ENCODE measurements at places on chromosomes 4 and X.

- no peak overlapping the region for H3K27ac ChIP-seq
- no peaks in the 10 kb centered on the region for H3K27me3 ChIP-seq
- H3K4me1 ChIP-seq = peaks cover 4% of the 10 kb centered on the region
- no peak overlapping the region for H3K4me3 ChIP-seq
- DNase-seq = no peak
Measured at GRCh38 chr4:8411351-8412180, 29.0 kb downstream of the ACOX3 start.

- H3K4me3 ChIP-seq = no peak overlapping the region
- H3K27me3 ChIP-seq = no peaks in the 10 kb centered on the region
- no peaks in the 10 kb centered on the region for H3K36me3 ChIP-seq
- DNase-seq = no peak
- no peak overlapping the region for H3K27ac ChIP-seq
- H3K4me1 ChIP-seq = no peaks in the 10 kb centered on the region
Measured at GRCh38 chr4:130760246-130760645, 1664.3 kb downstream of the C4orf33 start.

DNA sequence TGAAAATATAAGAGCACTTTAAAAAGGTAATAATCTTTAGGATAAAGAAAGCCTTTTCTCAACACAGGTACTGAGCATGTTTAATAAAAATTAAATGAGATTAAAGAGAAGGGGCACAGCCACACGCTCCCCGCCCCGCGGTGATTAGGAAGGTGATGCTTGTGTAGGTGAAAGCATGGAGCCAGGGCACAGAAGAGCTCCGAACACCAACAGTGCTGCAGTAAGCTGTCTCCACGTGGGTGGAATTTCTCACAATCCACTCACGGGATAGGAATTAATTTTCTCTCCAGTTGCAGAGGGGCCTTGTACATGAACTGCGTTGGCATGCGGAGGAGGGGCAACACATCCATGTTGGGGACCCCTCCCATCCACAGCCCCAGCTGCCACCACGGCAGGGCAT is 27.0 kb downstream of the DCTD start:
- peaks cover 98% of the 10 kb centered on the region for H3K36me3 ChIP-seq
- H3K4me1 ChIP-seq = no peaks in the 10 kb centered on the region
- H3K27ac ChIP-seq = no peak overlapping the region
- no peak overlapping the region for H3K4me3 ChIP-seq

- no peak overlapping the region for H3K27ac ChIP-seq
- peaks cover 14% of the 10 kb centered on the region for H3K36me3 ChIP-seq
- no peaks in the 10 kb centered on the region for H3K27me3 ChIP-seq
- no peak for DNase-seq
- H3K4me1 ChIP-seq = peaks cover 55% of the 10 kb centered on the region
Measured at GRCh38 chr4:37998226-37998625, 38.0 kb downstream of the PTTG2 start.

GRCh38 chr4:88230969-88231771 is 53.2 kb downstream of the PPM1K start:
- H3K36me3 ChIP-seq = no peaks in the 10 kb centered on the region
- no peaks in the 10 kb centered on the region for H3K4me1 ChIP-seq
- no peak overlapping the region for H3K4me3 ChIP-seq
- peak overlapping the region; percentile 3 for H3K27ac ChIP-seq

DNA sequence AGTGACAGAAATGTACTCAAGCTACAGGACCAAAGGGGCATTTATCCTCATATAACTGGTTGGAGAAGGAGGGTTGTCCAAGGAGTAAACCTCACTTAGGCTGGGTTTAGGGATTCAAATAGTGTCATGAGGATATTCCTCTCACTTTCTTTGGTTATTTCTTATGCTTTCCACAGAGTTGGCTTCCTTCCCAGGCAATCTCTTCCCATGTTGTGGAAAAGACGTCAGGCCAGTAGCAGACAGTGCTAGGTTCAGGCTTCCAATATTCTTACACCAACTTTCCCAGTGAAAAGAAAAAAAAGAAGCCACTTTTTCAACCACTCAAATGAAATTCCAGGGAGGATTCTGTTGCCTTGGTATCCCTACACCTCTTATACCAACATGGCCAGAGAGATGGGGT is 653.0 kb downstream of the C4orf33 start:
- H3K27ac ChIP-seq = no peak overlapping the region
- H3K27me3 ChIP-seq = no peaks in the 10 kb centered on the region
- no peak overlapping the region for H3K4me3 ChIP-seq
- H3K36me3 ChIP-seq = no peaks in the 10 kb centered on the region
- no peaks in the 10 kb centered on the region for H3K4me1 ChIP-seq

GRCh38 chr4:76188149-76188548 is 25.5 kb downstream of the SCARB2 start:
- no peaks in the 10 kb centered on the region for H3K27me3 ChIP-seq
- peaks cover 57% of the 10 kb centered on the region for H3K36me3 ChIP-seq
- H3K4me1 ChIP-seq = no peaks in the 10 kb centered on the region
- H3K4me3 ChIP-seq = no peak overlapping the region
- H3K27ac ChIP-seq = no peak overlapping the region
